Smooth muscle cell of the umbilical artery (primary cell): ENCODE measurements at places on chromosomes 7 and 10. TPM values are rescaled to one million over a fixed set of nuclear protein-coding genes. Genes with fewer than 3 reads are reported as not detected.

C10orf53 gene
- not detected in 2 replicates for total RNA-seq

ABCA13 gene
- total RNA-seq, result under 0.01 and 0.09 TPM in 2 replicates

GPNMB gene
- total RNA-seq, result 37.2 and 104 TPM in 2 replicates

TBXAS1 gene
- total RNA-seq, result 0.30 and 2.4 TPM in 2 replicates

MLXIPL gene
- total RNA-seq, result not detected in 2 replicates

OPALIN gene
- not detected in 2 replicates for total RNA-seq

TEX47 gene
- not detected in 2 replicates for total RNA-seq

LIPJ gene
- not detected in 2 replicates for total RNA-seq

STEAP1 gene
- total RNA-seq, result 12.5 and 20.5 TPM in 2 replicates

FGFR2 gene
- 1.8 and 9.2 TPM in 2 replicates for total RNA-seq

PALD1 gene
- 0.14 TPM in 1 of 2 replicates, not detected in the other for total RNA-seq

OR6V1 gene
- total RNA-seq, result not detected in 2 replicates

NUP42 gene
- total RNA-seq, result 28.2 and 29.4 TPM in 2 replicates

CCDC136 gene
- 10.7 and 11.4 TPM in 2 replicates for total RNA-seq

NRAP gene
- total RNA-seq, result not detected in 2 replicates

GIMAP5 gene
- total RNA-seq, result not detected in 2 replicates

PNLIPRP3 gene
- total RNA-seq, result not detected in 2 replicates

RAB18 gene
- total RNA-seq, result 49.6 and 77.6 TPM in 2 replicates

STEAP4 gene
- 0.89 TPM in 1 of 2 replicates, not detected in the other for total RNA-seq

TMEM273 gene
- total RNA-seq, result not detected in 2 replicates

SAP25 gene
- not detected in 2 replicates for total RNA-seq

NEURL1 gene
- 0.18 and 0.59 TPM in 2 replicates for total RNA-seq

C7orf57 gene
- total RNA-seq, result not detected in 2 replicates

CPXM2 gene
- total RNA-seq, result 3.6 and 6.8 TPM in 2 replicates

ABLIM1 gene
- total RNA-seq, result 2.1 and 7.2 TPM in 2 replicates

KIAA1549 gene
- 3.6 and 4.5 TPM in 2 replicates for total RNA-seq

PLA2G12B gene
- total RNA-seq, result not detected in 2 replicates
